NCI-H1417 treated with DMSO at 0.1 percent for 48 hours (cell line): ENCODE measurements at places on chromosomes 7 and 10.

GRCh38 chr7:129094501-129094900 lies 39.6 kb upstream of the TNPO3 start:
- DNase-seq, result no peak

DNA sequence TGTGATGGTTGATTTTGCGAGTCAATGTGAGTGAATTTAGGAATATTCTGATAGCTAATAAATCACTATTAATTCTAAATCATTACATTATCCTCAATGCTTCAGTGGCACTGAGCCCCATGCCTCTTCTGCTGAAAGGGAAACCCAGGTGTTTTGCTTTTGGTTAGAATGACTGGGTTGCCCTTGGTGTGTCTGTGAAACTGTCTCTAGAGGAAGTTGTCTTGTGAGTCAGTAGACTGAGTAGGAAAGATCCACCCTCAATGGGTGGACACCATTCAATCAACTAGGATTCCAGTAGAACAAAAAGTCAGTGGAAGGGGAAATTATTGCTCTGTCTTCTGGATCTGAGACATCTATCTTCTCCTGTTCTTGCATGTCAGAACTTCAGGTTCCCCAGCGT lies 472.4 kb downstream of the ANKRD7 start:
- DNase-seq, result no peak

DNA sequence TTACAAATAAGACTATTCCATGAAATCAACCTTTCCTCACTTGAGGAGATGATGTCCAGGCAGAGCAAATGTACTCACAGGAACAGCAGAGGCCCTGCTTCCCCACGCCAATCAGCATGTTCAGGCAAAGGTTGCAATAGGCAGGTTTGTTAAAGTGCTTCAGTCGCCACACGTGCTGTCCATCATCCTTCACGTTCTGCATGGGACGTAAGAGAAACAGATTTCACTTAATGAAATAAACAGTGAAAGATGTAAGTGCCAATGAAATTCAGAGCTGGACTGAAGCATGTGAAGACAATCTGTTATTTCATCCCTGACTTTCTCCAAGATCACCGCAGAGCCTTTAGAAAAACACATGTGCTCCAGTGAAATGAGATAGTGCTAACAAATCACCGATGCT lies 217.4 kb downstream of the DGKB start:
- DNase-seq, result no peak

GRCh38 chr10:44647877-44648542 lies 263.1 kb upstream of the CXCL12 start:
- no peak for DNase-seq

GRCh38 chr10:49649294-49649693 lies 30.2 kb upstream of the C10orf53 start:
- no peak for DNase-seq

GRCh38 chr7:4655311-4655710 lies 26.8 kb upstream of the FOXK1 start:
- DNase-seq, result no peak

DNA sequence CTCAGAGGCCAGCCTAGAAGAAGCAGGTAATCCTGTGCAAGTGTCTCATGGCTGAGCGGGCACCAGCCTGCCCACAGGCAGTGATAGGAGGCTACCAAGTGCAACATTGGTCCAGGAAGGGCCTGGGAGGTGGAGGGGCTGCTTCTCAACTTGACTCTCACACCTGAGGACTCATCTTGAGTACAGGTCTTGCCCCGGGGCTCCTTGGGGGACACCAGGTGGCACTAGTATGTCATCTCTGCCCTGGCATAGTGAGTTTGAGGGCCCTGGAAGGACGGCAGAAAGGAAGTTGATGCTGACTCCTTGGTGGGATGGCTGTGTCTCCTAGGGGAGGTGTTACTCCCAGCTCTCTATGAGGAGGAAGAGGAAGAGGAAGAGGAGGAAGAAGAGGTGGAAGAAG lies 2.3 kb downstream of the CCDC136 start:
- no peak for DNase-seq

GRCh38 chr7:26199301-26200037 lies 1.1 kb downstream of the HNRNPA2B1 start:
- no peak for DNase-seq

GRCh38 chr10:43904844-43905243 lies 256.2 kb upstream of the ZNF32 start:
- no peak for DNase-seq
